NCI-H1092 treated with DMSO at 0.1 percent for 48 hours (cell line): ENCODE measurements at places on chromosomes 1 and 21.
A peak's percentile ranks its signal among the peaks of the same experiment; 100 is the strongest.

- DNase-seq = no peak
These were observed 450.7 kb downstream of the PTPRC start for GRCh38 chr1:199089393-199090122.

- no peak for DNase-seq
These were observed 395 bp upstream of the CSRP1 start for GRCh38 chr1:201507360-201507675.

GRCh38 chr1:35451125-35451528 lies 106.1 kb downstream of the KIAA0319L start:
- DNase-seq = peak; percentile 60

DNA sequence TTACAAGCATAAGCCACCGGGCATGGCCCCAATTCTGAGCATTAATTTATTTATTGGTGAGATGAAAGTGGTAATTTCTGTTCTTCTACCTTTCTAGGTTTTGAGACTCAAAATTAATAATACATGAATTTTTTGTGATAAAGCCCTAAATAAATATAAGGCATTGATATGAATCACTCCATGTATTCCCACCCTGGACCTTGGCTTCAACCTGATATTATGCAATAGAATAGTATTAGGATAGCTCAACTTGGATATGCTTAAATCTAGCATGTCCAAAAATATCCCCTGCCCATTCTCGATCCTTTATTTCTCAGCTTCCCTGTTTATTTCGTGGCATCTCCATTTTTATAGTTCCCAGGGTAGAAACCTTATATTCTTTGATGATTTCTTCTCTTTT lies 2.5 kb downstream of the AGL start:
- DNase-seq = no peak

DNA sequence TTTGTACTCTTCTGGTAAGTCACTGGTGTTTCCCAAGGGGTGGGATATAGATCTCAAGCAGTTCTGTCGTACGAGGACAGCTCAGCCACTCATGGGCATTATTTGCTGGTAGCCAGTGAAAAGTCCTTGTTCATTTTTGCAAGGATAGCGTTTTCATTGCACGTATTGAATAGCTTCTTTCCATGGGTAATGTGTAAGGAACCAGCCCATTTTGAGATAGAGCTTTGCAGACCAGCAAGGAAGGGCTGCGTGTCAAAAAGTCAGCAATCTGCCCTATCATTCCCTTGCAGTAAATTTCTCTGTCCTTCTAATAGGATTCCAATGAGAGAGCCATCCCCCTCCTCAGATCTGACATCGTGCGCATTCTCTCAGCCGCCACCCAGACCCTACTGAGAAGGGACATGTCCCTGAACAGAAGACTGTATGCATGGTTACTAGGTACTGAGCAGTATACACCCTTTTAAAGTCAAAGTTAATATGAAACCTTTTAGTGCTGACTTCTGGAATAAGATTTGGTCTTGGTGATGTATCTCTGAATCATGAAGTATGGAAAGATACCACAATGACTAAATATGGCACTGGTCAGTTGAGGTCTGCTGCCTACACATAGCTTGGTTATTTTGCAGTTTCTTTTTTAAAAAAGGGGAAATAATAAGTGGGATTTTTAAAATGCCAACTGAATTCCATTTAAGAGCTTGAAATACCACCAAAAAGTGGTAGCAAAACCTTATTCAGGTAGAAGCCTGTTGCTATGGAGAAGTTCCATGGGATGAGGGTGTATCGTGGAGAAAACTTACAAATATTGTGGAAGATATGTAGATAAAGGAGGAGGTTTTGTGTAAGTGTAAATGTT lies 55.3 kb downstream of the DOP1B start:
- no peak for DNase-seq

DNA sequence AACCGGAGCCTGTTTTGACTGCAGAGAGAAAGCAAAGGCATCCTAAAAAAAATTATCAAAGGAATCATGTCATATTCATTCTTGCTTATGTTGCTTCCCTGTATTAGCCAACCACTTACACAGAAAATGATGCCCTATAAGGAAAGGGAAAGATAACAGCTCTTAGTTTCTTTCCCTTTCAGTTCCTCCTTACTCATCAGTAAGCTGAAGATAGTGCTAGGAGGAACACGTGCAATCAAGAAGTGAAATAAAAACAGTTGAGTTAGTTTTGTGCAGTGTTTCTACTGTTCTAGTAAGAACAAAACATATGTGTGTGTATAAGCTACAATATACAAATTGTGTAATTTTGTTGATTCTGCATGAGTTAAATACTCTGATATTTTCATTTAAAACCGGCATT lies 45.3 kb upstream of the MTF2 start:
- DNase-seq = no peak

GRCh38 chr1:29499104-29499650 lies 262.9 kb downstream of the PTPRU start:
- DNase-seq = no peak

- DNase-seq = no peak
These were observed 801 bp downstream of the EPRS1 start for GRCh38 chr1:220045356-220046051.

DNA sequence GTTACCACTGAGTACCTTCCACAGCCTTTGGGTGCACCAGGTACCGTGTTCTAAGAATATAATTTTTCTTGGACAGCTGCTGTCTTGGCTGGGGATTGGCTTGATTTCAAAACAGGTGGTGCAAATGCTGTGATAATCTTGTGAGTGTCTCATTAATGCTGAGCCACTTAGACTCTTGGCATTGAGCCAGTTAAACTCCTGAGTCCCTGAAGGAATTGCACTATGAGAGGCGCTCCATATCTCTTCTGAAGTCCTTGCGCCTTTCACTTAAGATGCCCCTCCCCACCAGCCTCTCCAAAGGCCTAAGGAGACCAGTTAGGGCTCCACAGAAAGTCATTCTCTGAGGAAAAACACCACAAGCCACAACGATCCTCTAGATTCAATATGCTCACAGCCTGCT lies 51.0 kb downstream of the BACH1 start:
- DNase-seq = no peak

GRCh38 chr1:1024771-1025699 lies 5.1 kb downstream of the AGRN start:
- no peak for DNase-seq

- no peak for DNase-seq
These were observed 684.2 kb downstream of the LTN1 start for GRCh38 chr21:28308516-28308915.

DNA sequence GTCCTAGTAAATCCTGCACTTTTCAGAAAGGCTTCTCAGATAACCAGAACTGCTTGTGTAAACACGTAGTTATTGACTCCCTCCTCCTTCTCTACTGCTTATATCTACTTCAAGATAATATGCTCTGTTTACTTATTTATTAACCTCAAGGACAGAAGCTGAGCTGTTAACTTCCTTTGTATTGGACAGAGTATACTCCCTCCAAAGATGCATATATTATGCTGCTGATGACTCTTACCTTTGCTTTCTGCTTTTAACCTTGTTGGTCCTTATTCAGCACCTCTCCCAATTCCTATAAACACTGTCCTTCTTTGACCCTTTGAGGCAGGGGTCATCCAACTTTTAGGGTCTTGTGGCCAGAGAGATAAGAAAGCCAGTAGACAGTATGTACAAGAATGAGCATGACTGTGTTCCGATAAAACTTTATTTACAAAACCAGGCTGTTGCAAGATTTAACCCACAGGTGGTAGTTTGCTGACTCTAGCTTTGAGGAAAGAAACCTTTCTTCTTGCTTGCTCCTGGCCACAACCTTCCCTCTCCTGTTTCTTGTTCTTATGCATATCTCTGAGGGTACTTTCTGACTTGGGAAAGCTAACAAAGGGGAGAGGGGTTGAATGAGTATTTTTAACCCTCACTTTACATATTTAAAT lies 4.9 kb downstream of the TPM3 start:
- peak; percentile 10 for DNase-seq

GRCh38 chr1:206672844-206673758 lies 11.6 kb upstream of the MAPKAPK2 start:
- no peak for DNase-seq

GRCh38 chr1:112870887-112871646 lies 84.9 kb downstream of the SLC16A1 start:
- no peak for DNase-seq

GRCh38 chr1:48870596-48870995 lies 93.9 kb upstream of the BEND5 start:
- no peak for DNase-seq

DNA sequence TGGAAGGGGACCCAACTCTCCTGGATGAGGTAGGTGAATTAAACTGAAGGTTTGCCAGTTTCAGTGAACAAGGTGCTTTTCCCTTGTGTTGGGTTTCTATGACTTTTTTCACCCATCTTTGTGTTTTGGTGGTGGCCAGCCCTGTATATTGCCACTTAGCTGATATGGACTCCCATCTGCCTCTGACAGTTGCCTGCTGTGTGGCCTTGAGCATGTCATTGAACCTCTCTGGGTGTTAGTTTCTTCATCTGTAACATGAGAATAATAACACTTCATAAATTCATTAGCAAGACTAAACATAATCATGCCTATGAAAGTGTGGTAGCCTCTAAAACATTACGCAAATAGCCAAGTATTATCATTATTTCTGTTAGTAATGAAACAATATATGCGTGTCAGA lies 141.7 kb downstream of the PBX1 start:
- no peak for DNase-seq

DNA sequence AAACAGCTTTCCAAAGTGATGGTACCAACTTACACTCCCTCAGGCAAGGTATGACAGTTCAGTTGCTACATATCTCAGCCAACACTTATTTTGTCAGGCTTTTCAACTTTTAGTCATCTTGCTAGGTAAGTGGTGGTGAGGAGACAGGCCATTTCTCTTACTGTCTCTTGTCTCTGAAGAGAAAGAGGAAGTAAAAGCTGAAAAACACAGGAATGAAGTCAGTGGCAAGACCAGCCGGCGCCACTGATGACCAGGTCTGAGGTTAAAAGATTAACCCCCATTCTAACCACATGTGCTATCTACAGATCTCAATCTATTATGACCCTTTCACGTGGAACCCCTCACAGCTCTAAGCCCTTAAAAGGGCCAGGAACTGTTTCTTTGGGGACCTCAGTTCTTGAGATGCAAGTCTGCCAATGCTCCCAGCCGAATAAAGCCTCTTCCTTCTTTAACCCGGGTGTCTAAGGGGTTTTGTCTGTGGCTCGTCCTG lies 4.2 kb downstream of the ADCY10 start:
- no peak for DNase-seq

GRCh38 chr1:8147956-8148355 lies 121.8 kb upstream of the ERRFI1 start:
- no peak for DNase-seq

GRCh38 chr1:112458756-112459155 lies 50.0 kb upstream of the WNT2B start:
- DNase-seq = no peak

DNA sequence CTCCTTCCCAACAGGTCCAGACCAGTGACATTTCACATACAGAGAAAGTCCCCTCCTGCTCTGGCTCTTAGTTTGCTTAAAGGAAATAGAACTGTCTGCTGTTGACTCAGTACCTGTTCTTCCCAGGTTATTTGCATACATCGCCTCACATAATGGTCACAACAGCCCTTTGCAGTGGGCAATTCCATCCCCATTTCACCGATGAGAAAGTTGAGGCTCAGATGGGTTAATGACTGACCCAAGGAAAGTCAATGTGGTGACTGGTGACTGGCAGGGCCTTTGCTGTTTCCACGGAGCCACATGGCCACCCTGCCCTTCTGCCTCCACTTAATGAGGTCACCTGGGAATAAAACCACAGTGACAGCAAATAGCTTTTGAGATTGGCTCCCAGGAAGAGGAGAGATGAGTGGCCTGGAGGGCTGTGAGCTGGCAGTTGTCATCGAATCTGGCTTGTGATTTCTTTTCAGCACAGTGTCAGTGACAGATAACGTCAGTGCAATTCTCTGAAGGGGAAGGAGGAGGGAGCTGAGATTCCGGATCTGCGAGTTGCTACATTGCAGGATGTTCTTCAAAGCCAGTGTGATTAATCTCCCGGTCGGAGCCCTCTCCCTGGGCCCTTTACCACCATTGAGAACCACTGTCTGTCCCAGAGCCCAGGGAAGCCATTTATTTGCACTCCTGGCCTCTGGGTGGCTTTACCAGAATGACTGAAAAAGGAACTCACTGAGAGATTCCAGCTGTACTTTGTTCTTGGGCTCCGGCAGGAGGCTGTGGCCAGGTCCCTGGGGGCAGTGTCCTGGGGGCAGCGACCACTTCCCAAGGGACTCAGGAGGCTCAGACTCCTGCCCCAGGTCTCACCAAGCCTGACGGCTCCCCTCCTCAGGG lies 117.2 kb downstream of the CNIH3 start:
- DNase-seq = peak; percentile 37

- no peak for DNase-seq
These were observed 386.6 kb downstream of the KIF26B start for GRCh38 chr1:245541369-245541768.

DNA sequence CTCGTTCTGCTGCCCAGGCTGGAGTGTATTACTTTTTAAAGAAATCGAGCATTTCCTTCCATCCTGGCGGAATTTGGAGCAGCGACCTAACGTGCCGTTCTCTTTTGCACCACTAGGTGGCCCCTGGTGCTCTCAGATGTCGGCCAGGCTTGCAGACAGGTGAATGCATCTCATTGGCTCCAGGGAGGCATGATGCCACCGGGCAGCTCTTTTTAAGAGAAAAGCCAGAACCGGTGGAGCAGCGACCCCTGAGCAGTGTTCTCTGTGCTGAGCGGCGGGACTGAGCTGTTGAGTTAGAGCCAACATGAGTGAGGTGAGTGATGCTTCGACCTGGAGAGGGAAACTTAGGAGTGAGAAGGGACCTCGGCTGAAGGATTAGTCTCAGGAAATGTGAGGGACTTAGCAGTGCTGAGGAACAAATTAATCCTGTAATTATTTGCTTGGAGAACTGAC lies at the start of gene PCP4:
Gene PCP4 (plus strand): TSS at position 241 of the 453 bp plus-strand sequence. CDS start 64 bp downstream, at position 305.
- peak; percentile 93 for DNase-seq

- DNase-seq = no peak
These were observed 44.4 kb downstream of the PTPN14 start for GRCh38 chr1:214506972-214507431.

- DNase-seq = no peak
These were observed 18.4 kb upstream of the JAK1 start for GRCh38 chr1:64984737-64985136.

GRCh38 chr1:19918057-19918456 lies 5.4 kb downstream of the PLA2G2E start:
- DNase-seq = peak; percentile 71

DNA sequence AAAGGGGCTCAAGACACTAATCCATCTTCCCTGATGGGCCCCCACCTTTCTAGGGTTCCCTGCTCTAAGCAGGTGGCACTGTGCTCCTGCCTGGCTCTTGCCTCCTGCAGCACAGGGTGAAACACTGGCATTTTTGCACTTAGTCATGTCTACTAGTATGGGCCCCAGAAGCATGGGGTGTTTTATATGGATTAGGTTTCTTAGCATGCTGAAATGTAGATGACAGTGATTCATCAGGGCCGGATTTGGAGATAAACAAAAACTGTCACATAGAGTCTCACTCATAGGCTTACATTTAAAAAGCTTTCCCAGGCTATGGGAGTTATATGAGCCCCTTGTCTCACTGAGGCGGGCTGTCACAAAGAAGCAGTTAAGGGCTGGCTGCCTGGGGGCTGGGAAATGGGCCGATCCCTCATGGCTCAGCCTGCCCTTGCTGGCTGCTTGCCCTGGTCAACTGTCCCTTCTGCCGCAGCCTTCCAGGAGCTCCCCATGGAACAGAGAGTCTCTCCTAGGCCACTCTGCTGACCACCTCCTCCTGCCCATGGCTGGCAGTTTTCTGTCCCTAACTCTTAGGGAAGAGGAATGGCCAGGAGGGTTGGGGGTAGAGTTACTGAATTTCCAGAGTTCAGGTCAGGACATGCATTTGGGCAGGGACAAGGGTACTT lies 6.5 kb downstream of the GALNT2 start:
- no peak for DNase-seq
